ENCODE measurements at places on chromosomes 2 and 18.

GRCh38 chr2:47785986-47786385 lies 3.0 kb downstream of the MSH6 start:
- no peak for DNase-seq

DNA sequence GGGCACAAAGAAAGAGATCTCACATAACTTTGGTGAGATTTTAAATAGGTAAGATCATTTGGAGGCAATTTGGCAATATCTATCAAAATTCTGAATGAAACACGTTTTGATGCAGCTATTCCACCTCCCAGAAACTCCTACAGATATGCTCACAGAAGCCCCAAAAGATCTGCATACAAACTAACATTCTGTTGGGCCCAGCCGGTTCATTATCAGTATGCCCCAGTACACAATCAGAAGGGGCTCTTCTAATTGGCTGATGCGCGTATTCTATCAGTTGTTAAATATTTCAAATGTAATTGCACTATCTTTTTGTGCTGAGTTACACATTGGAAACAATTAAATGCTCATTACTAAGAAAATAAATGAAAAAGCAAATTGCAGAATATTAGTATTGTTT lies 7.1 kb upstream of the TGIF1 start:
- DNase-seq: no peak

GRCh38 chr2:60516826-60517225 lies 36.6 kb downstream of the BCL11A start:
- no peak for DNase-seq

GRCh38 chr2:143481237-143481623 lies 352.0 kb downstream of the ARHGAP15 start:
- no peak for DNase-seq

- no peak for DNase-seq
Observed at GRCh38 chr2:221501883-221502269, 70.2 kb downstream of the EPHA4 start.

- no peak for DNase-seq
Observed at GRCh38 chr2:28345619-28346018, 47.0 kb upstream of the FOSL2 start.

Data from HS-5 (cell line).